Endothelial cell (in vitro differentiated cells): ENCODE measurements at places on chromosomes 1 and 21.

DNA sequence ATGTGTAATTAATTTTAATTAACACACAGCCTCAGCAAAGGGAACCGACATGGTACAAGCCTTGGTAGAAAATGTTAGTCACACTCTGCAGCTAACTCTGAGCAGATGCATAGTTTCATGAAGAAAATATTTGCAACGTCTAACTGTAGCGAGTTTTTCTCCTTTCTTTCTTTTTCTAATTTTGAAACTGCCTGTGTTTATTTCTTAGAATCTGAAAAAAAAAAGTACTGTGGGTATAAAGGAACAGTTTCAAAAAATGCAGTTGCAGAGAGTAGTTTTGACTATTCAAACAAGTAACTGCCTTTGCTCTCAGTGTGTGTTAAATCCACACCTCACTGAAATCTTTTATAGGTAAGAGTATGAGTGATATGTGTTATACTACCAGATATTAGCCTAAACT, 149.9 kb upstream of the C1orf105 start:
- no peak for DNase-seq

GRCh38 chr1:40096646-40096976, 441 bp downstream of the PPT1 start:
- no peak for DNase-seq

GRCh38 chr1:235549351-235550139, 45.3 kb upstream of the B3GALNT2 start:
- DNase-seq, result no peak

GRCh38 chr1:65998763-65999583, 206.3 kb downstream of the PDE4B start:
- DNase-seq, result no peak

DNA sequence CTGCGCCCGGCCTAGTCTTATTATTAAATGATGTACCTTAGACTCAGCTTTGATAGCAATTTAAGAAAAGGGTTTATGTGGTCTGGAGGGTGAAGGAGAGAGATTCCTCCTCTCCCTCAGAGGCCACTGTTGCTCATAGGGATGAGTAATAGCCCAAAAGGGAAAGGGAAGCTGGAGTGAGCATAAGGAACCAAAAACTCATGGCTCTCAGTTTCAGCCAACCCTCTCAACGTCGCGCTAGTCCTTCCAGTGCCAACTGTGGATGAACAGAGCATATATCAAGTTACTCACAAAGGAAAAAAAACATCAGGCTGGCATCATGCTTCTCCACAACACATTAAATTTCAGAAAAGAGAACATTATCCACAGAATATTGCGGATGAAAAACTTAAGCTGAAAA, 8.3 kb upstream of the GPR89B start:
- DNase-seq, result no peak

- peak; percentile 89 for DNase-seq
Measured at GRCh38 chr1:160830321-160831153, 32.1 kb downstream of the CD244 start.

GRCh38 chr1:170800812-170801211, 134.5 kb upstream of the MROH9 start:
- DNase-seq, result no peak
